ENCODE measurements at places on chromosomes 1 and 21. TPM values are rescaled to one million over a fixed set of nuclear protein-coding genes. Genes with fewer than 3 reads are reported as not detected.

- DNase-seq = no peak
Observed at GRCh38 chr1:44282704-44283426, 69.6 kb downstream of the DMAP1 start.

- DNase-seq = no peak
Observed at GRCh38 chr1:222284466-222284865, 263.4 kb downstream of the HHIPL2 start.

DNA sequence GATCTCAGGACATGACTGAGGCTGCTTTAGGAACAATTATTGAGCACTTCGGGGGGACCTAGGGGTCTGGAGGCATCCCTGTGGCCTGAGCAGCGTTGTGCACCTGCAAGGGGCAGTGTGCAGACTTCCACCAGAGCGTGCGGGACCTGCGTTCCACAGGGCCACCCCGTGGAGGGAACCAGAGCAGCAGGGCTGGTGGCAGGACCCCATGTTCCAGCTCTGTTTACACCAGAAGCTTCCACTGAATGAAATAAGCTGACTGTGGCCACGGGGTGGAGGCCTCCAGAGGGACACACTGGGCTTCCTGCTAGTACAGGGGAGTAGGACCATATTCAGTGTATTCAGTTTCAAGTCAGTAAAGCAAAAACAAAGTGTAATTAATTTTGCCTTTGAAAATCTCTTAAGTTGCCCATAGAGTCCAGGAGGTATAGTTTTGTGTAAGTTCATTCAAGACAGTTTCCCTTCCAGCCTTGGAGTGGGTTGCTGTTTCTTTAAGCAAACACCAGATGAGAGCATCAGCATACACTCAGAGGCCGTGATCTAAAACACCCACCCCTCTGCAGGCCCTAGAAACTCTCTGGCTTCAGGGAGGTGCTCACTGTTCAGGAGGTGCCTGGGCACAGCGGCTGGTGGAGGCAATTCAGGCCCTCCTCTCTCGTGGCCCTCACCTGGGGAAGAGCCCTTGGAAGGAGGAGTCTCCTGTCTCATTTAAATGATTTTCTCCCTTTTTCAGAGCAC lies 16.6 kb downstream of the SLC1A7 start:
- peak; percentile 47 for DNase-seq

GRCh38 chr1:55712148-55712547 lies 497.0 kb upstream of the USP24 start:
- no peak for DNase-seq

DNA sequence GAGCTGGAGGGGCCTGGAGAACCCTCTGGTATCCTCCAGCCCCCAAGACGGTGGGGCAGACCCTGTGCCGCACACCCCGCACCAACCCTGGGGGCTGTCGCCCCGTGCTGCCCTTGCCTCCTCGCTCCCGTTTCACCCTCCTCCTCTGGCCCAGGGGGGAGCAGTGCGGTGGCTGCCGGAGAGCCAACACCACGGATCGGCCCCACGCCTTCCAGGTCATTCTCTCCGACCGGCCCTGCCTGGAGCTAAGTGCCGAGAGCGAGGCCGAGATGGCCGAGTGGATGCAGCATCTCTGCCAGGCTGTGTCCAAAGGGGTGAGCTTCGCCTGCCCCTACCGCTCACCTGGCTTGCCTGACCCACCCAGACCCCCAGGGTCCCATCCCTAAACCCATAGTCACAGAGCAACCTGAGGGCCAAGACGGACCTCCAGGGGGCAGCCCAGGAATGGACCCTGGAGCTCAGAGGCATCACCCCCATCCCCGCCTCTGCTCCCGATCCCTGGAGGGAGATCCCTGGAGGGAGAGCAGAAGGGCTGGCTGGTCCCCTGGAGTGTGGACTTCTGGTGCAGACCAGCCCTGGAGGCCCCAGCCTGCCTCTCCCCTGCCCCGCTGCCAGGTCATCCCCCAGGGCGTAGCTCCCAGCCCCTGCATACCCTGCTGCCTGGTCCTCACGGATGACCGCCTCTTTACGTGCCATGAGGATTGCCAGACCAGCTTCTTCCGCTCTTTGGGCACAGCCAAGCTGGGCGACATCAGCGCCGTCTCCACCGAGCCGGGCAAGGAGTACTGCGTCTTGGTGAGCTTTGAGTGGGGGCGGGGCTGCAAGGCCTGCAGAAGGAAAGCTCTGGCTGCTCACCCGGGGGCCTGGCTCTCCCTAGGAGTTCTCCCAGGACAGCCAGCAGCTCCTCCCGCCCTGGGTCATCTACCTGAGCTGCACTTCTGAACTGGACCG lies 4.0 kb upstream of the SLC25A34 start:
- no peak for DNase-seq

GRCh38 chr1:212668477-212668876 lies 31.2 kb downstream of the BATF3 start:
- no peak for DNase-seq

GRCh38 chr1:37486680-37487618 lies 12.6 kb downstream of the ZC3H12A start:
- peak; percentile 96 for DNase-seq

DNA sequence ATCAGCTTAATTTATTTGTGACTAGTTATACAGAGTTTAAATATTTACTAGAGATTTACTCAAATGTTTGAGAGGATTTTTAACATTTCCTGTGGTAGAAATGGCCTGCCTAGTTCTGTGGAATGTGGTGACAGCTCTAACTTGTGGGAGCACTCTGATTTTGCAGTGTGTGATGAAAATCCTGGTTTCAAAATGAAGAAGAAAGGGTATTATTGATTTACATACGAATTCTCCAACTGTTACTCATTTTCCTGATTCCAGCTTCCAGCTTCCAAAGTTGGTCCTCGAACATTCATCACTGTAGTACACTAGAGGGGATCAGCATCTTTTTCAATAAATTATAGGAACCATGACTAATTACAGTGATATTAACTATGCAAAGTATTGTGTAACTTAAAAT lies 462.7 kb upstream of the PKN2 start:
- no peak for DNase-seq

DNA sequence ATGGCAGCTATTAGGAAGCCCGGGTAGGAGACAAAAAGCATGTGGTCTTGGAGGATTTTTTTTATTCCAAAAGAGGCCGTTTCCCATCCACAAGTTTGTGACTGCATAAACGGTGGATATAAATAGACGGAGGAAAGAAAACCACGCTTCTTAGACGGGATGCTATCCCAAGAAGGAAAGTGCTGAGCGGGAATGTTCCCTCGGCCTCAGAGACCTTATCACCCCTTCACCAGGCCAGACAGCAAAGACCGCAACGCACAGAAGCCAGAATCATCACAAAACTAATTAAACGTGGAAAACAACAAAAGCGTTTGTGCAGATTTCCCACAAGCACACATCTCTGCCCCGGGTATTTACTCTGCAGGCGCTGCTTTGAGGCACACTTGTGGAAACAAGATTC lies 43.2 kb downstream of the HLCS start:
- no peak for DNase-seq

GRCh38 chr1:156124557-156125483 lies 10.3 kb downstream of the LMNA start:
- DNase-seq = peak; percentile 87

GRCh38 chr1:20237646-20238045 lies 51.3 kb upstream of the PLA2G2C start:
- no peak for DNase-seq

- DNase-seq = no peak
Observed at GRCh38 chr1:64357422-64357821, 112.5 kb upstream of the CACHD1 start.

- peak; percentile 98 for DNase-seq
Observed at GRCh38 chr1:61724813-61725694, at the start of gene TM2D1. Gene TM2D1, minus strand, starts transcription at chr1:61725141. Its CDS starts 21 bp downstream, at chr1:61725120.

GRCh38 chr1:156926175-156926574 lies 5.7 kb downstream of the LRRC71 start:
- no peak for DNase-seq

- DNase-seq = peak; percentile 80
Observed at GRCh38 chr21:44527983-44528633, 11.9 kb downstream of the KRTAP10-1 start.

SPTA1 gene
- 0.56 TPM for total RNA-seq

SV2A gene
- 7.5 TPM for total RNA-seq

MCOLN2 gene
- 0.32 TPM for total RNA-seq

CRB1 gene
- total RNA-seq = 0.14 TPM

PLA2G2A gene
- 2,023 TPM for total RNA-seq

TEKT2 gene
- total RNA-seq = not detected
